Psoas muscle (tissue), 8 donors: ENCODE measurements at places on chromosomes 4 and X.

- H3K4me1 ChIP-seq = no peaks in the 10 kb centered on the region
- no peaks in the 10 kb centered on the region for H3K36me3 ChIP-seq
- no peaks in the 10 kb centered on the region for H3K27me3 ChIP-seq
These were observed 19.7 kb downstream of the CENPI start for GRCh38 chrX:101117701-101118100.

DNA sequence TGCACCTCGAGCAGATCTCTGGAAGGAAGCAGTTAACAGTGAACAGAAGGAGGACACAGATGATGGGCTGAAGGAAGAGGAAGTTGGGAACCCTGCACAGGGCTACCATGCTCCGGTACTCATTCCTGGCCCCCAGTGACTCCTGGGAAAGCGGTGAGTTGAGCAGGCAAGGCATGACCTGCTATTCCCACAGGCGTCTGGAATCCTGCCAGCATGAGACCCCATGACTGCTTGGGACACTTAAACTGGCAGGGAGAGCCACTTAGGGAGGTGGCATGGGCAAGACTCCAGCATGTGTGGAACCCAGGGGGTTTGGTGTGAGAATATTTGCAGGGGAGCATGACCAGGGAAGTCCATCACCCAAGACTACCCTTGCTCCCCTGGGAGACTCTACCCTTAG, 1056.4 kb upstream of the POU3F4 start:
- no peaks in the 10 kb centered on the region for H3K36me3 ChIP-seq
- no peaks in the 10 kb centered on the region for H3K27me3 ChIP-seq
- H3K27ac ChIP-seq = no peak overlapping the region
- DNase-seq = no peak
- H3K4me1 ChIP-seq = no peaks in the 10 kb centered on the region

GRCh38 chr4:145719752-145720624, 40.0 kb downstream of the C4orf51 start:
- no peaks in the 10 kb centered on the region for H3K27me3 ChIP-seq
- DNase-seq = no peak
- H3K4me3 ChIP-seq = no peak overlapping the region
- H3K4me1 ChIP-seq = peaks cover 33% of the 10 kb centered on the region

- H3K36me3 ChIP-seq = no peaks in the 10 kb centered on the region
- H3K4me3 ChIP-seq = no peak overlapping the region
- H3K4me1 ChIP-seq = no peaks in the 10 kb centered on the region
- H3K27me3 ChIP-seq = no peaks in the 10 kb centered on the region
- no peak overlapping the region for H3K27ac ChIP-seq
- DNase-seq = no peak
These were observed 76.9 kb upstream of the EXOC1L start for GRCh38 chr4:55742655-55743202.

DNA sequence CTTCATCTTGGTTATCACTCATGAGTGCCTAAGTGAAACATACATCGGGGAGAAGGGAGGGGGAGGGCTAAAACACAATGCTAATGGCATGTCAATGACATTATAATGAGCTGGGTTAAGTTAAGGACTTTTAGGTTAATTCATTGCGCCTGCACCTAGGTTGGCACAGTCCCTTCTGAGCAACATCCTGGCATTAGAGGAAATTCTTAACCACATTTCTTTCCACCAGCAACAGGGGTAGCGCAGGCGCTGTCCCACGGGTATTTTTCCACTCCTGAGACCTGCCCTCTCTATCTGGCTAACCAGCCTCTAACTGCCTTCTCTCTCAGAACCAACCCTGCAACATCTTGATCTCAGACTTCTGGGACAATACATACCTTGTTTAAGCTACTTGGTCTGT, 39.0 kb upstream of the PROM1 start:
- H3K4me3 ChIP-seq = no peak overlapping the region
- no peak for DNase-seq
- no peaks in the 10 kb centered on the region for H3K27me3 ChIP-seq
- H3K4me1 ChIP-seq = peaks cover 26% of the 10 kb centered on the region

- H3K36me3 ChIP-seq = no peaks in the 10 kb centered on the region
- peaks cover 8% of the 10 kb centered on the region for H3K4me1 ChIP-seq
- peak overlapping the region; percentile 85 for H3K27ac ChIP-seq
- H3K27me3 ChIP-seq = peaks cover 6% of the 10 kb centered on the region
- DNase-seq = no peak
These were observed 848 bp downstream of the ACSL4 start for GRCh38 chrX:109732017-109732801.

GRCh38 chr4:150316332-150317205, 238.3 kb downstream of the DCLK2 start:
- H3K36me3 ChIP-seq = no peaks in the 10 kb centered on the region
- no peak overlapping the region for H3K4me3 ChIP-seq
- H3K4me1 ChIP-seq = no peaks in the 10 kb centered on the region
